NAMALWA (cell line): ENCODE measurements at places on chromosomes 5 and 9.

GRCh38 chr5:178234750-178235587 is 2.4 kb upstream of the PHYKPL start:
- peak; percentile 87 for DNase-seq

DNA sequence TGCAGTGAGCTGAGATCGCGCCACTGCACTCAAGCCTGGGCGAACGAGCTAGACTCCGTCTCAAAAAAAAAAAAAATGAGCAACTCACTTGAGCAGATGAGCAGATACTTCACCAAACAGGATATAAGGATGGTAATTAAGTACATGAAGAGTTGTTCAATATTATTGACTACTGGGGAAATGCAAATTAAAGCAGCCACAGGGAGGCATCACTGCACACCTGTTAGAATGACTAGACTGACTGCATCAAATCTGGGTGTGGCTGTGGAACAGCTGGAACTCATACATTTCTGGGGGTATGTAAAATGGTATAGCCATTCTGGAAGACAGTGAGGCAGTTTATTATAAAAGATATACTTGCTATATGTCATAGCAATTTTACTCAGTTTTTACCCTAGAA is 93.0 kb downstream of the WNK2 start:
- peak; percentile 89 for DNase-seq

DNA sequence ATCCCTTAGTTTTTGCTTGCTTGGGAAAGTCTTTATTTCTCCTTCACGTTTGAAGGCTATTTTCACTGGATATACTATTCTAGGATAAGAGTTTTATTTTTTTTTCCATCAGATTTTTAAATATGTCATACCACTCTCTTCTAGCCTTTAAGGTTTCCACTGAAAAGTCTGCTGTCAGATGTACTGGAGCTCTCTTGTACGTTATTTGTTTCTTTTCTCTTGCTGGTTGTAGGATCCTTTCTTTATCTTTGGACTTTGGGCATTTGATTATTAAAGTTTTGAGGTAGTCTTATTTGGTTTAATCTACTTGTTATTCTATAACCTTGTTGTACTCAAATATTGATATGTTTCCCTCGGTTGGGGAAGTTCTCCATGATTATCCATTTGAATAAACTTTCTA is 848.4 kb upstream of the COX7C start:
- no peak for DNase-seq

DNA sequence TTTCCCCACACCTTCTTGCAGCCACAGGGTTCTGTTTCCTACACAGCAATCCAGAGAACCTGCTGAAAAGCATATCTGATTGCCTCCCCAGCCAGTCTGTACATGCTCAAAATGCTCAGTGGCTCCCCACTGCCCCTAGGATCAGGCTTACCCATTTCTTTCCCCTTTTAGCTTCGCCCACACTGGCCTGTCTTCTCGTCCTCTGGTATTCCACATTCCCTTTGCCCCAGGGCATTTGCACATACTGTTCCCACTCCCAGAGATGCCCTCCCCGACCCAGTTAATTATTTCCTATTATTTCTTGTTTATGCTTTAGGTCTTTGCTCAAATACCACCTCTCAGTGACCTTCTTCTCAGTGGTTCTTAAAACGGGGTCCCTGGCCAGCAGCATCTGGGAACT is 6.7 kb upstream of the TSPAN17 start:
- no peak for DNase-seq

DNA sequence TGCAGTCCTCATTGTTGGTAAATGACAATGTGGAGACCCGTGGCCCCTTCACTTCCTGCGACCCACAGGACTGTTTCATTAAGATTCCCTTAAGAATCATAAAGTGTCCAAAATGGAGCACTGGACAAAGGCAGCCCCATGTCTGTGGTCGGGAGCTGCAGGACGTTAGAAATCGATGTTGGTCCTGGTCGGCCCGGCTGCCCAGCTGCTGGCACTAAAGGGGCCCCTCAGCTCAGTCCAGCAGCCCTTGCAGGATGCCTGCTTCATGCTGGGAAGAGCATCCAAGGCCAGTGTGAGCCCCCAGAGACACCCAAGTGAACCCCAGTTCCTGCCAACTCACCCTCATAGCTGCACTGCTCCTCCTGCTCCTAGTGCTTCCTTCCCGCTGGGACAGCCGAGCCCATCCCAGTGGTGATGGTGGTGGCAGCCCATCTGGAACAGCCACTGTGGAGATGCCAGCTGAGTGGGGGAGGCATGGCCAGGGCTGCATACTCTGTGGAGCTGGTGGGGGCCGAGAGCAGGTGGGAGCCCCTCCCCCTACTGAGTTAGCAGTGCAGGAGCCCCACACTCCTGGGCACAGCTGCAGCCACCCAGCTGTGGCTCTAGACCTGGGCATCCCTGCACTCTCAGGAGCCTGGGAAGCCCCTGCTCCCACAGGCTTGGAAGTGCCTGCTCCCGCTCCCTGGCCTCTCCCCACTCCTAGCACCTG is 168.0 kb upstream of the IRX2 start:
- DNase-seq, result no peak

DNA sequence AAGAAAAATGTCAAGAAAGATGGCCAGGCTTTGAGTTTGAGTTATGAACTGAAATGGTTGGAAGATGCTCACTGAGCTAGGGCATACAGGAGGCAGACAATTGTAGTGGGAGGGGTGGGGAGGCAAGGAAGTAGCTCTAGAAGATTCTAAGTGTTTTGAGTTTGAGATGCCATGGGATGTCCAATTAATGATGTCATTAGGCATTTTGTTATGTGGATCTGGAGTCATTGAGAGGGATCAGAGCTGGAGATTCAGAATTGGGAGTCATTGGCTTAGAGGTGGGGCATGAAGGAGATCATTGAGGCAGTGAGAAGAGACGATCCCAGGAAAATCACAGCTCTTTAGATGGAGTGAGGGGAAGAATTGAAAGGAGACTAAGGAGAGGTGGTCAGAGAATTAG is 111.5 kb upstream of the ZNF618 start:
- no peak for DNase-seq

GRCh38 chr9:7415836-7416235 is 383.7 kb downstream of the DMAC1 start:
- DNase-seq, result no peak

DNA sequence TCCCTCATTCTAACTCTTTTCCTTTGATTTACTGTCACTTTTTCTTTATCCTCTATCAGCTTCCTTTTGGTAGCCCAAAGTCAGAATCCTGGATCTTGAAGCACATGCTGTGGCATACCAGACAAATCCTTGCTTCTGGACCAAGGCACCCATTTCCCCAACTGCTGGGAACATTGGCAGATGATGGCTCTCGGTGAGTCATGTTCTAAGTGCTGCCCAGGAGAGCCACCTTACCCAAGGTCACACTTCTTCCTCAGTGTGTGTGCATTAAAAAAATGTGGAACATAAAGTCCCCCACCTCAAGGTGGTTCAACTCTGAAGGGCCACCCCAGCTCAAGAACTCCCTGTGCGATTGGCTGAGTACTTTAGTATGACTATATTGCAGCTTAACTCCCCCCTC is 141.4 kb upstream of the PUM3 start:
- no peak for DNase-seq

- DNase-seq, result no peak
Measured at GRCh38 chr9:13873203-13873602, 440.7 kb downstream of the NFIB start.

DNA sequence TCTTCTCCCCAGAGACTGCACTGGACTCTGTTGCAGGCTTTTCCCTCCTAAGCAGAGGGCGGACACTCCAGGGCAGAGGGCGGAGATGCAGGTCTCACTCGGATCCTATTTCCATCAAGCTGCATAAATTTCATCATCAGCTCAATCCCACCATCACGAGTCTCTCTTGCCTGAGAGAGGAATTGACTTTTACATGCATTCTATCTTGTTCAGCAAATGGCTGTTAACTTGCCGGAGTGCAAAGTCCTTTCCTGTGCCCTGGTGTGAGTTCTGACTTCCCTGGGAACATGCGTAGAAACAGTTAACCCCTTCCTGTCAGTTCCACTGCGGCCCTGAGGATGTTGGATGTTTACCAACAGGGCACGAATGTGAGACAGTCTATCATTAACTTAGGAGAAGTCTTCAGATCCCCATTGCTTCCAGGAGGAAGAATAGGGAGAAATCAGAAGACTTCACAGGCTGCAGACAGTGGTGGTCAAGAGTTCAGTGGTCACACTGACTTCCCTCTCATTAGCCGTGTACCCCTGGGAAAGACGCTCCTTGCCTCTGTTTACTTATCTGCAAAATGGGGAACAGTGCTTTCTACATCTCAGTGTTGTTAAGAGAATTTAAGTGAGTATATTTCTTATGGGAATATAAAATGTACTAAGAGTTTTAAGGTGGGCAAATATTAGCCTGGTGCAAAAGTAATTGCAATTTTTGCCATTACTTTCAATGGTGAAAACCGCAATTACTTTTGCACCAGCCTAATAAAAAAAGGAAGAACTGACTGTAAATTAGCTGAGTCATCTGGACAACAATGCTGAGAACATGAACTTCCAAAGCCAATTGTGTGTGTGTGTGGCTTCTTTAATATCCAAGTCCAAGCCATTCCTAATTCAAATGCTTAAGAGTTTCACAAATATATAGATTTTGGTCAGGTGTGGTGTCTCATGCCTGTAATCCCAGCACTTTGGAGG is 248.0 kb downstream of the DRD1 start:
- no peak for DNase-seq

- DNase-seq, result no peak
Measured at GRCh38 chr5:149810856-149811255, 80.7 kb downstream of the PPARGC1B start.

DNA sequence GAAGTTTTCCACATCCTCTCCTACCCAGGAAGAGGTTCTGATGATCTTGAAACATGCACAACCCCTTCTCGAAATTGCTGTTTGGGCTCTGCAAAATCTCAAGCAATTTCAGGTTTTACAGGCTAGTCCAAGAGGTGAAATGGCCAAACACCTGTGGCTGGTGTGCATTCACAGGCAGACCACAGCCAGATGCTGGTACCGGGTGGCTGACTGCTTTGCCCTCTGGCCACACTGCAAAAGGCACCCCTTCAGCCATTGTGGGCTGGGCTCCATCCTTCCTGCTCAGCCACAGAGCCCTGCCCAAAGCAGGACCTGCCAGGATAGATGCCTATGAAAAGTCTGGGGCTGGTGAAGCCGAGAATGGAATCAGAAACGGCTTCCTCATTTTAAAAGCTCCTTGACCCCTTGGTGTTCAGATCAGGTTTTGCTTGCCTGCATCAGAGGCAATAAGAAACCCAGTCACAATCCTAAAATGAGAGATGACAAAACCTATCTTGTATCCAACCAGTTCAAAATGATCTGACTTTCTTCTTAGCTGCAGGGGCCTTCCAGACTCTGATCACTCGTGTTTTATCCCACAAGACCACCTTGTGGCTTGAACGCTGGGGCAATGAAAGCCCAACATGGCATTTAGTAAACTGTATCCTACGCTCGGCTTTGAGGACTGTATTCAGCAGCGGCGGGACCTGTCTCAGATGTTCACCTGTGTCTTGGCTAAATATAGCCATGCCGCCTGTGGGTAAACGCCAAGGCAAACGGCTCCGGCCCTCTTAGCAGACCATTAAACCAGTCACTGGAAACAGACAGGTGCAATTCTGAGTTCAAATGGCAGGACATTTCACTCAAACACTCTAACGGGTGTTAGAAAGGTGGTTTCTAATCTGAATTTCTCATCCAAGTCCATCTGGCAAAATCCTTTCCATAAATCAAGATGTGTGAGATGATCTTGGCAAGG is 49.6 kb downstream of the EPB41L4B start:
- no peak for DNase-seq

- DNase-seq, result no peak
Measured at GRCh38 chr5:135216471-135217343, 182.3 kb downstream of the MACROH2A1 start.

DNA sequence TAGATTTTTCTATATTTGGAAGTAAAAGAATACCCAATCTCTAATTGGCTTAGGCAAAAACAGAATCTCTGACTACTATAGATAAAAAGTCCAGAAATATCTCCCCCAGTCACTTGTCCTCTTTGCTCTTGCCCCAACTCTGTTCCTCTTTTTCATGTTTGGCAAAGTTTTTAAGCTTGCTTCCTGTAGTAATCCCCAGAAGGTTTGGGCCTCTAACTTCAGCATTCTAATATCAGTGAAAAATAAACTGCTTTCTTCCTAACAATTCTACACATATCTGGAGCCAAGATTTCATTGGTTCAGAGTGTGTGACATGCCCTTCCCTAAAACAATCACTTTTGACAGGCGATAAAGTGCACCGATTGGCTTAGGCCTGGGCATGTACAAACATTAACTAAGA is 1680.3 kb downstream of the MAT2B start:
- no peak for DNase-seq

DNA sequence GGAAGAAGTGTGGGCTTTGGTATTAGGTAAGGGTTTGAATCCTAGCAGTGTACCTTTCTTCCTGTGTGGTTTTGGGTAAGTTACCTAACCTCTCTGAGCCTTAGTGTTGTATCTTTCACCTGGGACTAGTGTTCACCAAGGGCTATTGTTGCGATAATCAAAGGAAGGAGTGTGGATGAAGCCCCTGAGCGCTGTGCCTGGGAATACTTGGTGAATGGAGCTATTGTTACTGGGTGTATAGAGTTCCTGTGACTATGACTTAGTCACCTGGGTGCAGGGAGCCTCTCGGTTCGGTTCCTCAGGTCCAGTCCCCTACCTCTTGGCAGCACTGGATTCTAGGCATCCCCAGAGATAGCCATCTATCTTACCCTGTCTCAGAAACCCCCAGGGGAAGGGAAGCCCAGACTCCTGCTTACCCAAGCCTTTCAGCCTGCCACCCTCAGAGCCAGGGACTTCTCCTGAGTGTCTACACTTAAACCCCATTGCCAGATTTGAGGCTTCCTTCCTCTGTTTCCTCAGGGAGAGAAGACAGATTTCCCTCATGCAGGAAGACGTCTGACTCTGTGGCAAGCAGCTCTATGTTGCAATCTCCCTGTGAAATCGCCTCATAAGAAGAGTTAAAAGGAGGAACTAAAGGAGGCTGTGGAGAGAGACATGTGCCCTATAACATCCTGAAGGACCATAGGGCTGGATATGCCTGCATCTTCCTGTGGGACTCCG is 181.0 kb upstream of the PITX1 start:
- DNase-seq, result no peak

GRCh38 chr5:123594434-123594833 is 82.5 kb downstream of the CSNK1G3 start:
- DNase-seq, result no peak

DNA sequence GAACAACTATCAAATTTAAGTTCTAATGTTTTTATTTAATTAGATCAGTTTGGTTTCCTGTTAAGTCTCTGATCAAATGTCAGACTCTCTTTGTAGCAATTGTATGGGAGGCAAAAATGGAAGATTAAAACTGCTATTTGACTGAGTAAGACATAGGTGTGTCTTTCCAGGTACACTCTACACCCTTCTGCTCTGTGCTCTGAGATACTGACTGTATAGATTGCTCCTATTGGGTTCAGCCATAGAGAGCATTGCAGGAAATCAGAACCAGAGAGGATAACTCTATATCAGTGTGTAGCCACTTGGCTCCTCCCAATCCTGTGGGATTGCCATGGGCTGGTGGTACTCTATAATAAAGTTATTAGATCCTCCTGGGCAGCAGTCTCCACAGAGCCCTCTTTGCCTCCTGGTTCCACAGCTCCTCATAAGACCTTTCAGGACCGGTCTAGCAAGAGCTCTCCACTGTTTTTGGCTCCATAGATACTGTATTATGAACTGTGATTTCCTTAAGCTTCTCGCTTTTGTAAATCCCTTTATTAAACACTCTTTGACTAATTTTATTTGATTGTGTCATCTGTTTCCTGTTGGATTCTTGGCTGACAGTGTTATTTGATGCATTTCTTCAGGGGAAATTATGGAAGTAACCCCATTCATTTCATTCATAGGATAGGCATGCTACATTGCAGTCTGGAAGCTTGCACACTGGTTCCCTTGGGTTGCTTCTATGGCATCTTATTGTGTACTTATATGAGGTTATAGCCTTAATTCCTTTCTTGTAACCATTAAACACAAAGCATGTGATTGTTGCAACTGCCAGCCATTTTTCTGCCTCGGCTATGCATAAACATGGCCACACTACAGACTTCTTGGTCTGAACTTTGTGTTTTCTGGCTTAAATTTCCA is 115.6 kb downstream of the VCAN start:
- no peak for DNase-seq
